ENCODE measurements at places on chromosomes 1 and 21. TPM values are rescaled to one million over a fixed set of nuclear protein-coding genes. Genes with fewer than 3 reads are reported as not detected.

Gene ACADM
- total RNA-seq: 65.1 TPM

Gene COG2
- total RNA-seq: 86.4 TPM

Gene RYR2
- not detected for total RNA-seq

Gene CASP9
- total RNA-seq: 68.5 TPM

Gene RHBDL2
- total RNA-seq: not detected

DNA sequence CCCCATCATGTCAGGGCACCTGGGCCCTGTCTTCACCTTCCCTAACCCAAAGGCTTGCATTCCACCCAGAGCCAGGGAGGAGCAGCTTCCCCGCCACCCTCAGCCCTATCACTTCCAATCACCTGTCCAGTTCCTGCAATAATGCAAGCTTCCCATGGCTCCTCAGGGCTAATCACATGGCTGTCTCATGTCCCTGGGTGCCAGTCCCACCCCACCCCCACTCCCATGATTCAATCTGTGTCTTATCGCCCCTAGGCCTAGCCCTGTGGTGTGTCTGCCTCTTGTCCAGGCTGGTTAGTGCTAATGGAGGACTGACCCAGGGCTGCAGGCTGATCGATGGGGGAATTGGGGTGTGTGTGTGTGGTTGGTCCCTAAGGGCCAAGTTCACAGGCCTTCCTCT is 11.0 kb upstream of the PEAR1 start:
- no peak for DNase-seq

DNA sequence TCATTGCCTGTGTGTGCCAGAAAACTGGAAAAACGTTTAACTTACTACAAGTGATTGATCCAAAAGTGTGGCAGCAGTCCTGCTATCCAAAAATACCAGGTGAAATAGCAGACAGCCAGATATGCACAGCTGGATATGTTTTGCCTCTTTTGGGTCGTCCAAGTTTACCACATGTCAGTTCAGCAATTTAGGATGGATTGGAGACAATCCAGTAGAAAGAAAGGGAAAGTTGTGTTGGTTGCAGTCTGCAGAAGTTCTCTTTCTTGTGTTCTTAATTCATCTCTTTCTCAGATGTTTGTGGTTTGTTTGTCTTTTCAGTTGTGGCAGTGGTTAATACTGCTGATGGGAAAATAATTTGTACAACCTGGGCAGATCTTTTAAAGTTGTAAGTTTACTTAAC is 645.0 kb downstream of the PTPRC start:
- peak; percentile 19 for DNase-seq

- no peak for DNase-seq
Observed at GRCh38 chr21:29827236-29827635, 112.6 kb downstream of the GRIK1 start.

- DNase-seq: no peak
Observed at GRCh38 chr21:36728371-36729111, 29.6 kb downstream of the SIM2 start.

- peak; percentile 14 for DNase-seq
Observed at GRCh38 chr1:160761886-160762285, 22.8 kb downstream of the SLAMF7 start.

DNA sequence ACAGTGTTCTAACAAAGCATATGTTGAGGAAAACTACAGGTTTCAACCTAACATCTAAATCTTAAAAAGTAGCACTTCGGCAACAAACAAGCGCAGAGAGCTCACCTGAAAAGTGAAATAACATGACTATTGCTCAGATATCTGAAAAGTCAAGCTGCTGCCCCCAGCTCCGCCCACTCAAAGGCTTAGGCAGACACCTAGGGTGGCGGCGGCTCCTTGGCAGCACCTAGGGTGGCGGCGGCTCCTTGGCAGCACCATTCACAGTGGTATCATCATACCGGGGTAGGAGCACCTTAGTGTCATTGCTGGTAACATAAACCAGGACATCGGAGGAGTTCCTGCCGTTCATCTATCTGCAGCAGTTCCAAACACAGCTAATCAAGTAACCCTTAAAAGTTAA is 4.2 kb upstream of the S100A12 start:
- no peak for DNase-seq

- no peak for DNase-seq
Observed at GRCh38 chr1:19858893-19859292, 23.3 kb upstream of the OTUD3 start.

DNA sequence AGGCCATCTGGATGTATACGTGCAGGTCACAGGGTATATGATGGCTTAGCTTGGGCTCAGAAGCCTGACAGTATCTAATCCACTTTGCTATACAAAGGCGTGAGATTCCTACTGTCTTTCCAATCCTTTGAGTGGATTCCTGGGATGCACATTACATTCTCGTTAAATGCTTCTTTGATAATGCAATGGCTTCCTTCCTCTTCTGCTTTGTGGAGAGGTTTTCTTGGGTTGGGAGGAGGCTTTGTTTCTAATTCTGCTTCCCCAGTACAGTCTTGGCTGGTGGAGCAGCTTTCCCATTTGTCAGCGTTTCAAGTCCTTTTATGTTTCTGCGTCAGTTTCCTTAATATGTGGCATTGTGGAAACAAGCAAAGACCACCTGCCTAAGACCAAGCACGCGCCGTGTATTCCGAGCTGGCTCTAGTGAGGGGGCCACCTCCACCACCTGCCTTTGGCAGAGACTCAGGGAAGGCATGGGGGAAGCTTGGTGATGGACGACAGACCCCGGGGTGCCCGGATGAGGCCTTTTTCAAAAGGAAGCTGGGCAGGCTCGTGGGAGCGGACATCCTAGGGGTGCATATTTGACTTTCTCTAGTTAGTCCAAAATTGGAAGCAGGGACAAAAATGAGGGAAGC is 72.7 kb downstream of the WDR4 start:
- no peak for DNase-seq

DNA sequence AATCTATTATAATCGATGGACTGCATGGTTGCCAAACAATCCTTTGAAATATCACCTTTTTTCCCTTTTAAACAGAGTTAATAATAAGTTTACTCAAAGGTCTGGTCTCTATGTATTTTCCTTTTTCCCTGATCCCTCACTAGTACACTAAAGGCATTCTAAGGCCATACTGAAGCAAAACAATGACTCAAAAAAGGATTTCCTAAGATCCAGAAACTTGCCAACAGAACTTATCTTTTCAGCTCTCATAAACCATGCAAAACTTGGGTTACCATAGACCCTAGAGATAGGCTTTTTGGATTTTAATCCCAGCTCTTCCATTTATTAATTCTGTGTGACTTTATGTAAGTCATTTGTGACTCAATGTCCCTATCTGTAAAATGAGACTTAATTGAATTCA is 77.1 kb downstream of the IFI44 start:
- no peak for DNase-seq

GRCh38 chr1:15245593-15246360 is 1.2 kb upstream of the FHAD1 start:
- DNase-seq: no peak

- DNase-seq: no peak
Observed at GRCh38 chr21:38054334-38054733, 138.1 kb upstream of the KCNJ6 start.

DNA sequence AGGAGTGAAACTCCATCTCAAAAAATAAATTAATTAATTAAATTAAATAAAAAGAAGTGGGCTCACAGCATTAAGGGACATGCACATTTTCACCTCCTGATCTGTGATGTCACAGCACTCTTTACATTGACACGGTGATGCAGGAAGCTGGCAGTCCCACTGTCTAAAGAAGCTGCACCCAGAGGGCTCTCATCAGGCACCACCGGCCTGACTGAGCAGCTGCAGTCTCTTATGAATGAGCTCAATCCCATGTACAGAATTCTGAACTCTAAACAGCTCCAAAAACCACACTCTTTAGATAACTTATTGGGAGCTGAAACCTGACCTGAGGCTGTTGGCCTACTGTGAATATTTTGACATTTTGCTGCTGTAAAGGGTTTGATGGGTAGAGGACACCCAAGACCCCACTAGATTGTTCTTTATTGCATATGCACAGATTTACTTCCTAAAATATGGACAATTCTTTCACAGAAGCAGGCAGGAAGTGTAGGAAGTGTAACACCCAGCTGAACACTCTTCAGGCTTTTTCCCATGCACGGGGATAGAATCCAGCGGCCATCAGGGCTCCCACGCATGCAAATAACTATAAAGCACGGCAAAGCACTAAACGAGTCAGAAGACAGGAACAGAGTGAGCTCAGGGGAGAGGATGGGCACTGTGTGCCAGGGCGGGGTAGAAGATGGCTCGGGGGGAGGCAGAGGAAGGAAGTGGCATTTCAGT is 46.2 kb downstream of the L1TD1 start:
- no peak for DNase-seq

GRCh38 chr21:28587748-28588147 is 404.9 kb downstream of the LTN1 start:
- peak; percentile 19 for DNase-seq
